ENCODE measurements at places on chromosomes 5 and 9.

DNA sequence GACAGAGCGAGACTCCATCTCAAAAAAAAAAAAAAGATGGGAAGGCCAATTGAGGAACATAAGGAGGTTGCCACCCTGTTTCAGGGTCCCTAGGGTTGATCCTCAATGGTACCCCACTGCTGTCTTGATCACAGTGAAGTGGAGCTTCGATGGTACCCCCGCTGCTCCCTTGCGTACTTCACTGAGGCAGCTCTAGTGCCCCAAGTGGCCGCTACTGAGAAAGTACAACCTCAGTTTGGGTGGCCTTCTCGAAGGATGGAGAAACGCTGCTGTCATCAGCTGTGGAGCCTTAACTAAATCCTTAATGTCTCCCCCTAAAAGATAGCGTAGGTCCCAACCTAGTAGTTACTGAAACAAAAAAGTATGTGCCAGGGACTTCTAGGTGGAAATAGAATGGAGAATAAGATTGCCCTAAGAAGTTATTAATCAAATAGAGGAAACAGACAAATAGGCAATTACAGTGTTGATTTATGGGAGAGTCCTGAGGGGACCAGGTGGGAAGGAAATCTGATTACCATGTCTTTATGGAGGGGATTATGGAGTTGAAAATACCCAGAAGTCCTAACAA, 6.3 kb downstream of the TESK1 start:
- peak; percentile 58 for DNase-seq

GRCh38 chr5:25107853-25108252, 463.1 kb upstream of the CDH10 start:
- DNase-seq, result peak; percentile 26

GRCh38 chr9:84701801-84702200, 32.3 kb downstream of the NTRK2 start:
- DNase-seq, result no peak

GRCh38 chr5:150503386-150503785, 4.5 kb upstream of the NDST1 start:
- DNase-seq, result no peak

- no peak for DNase-seq
These were observed 105.2 kb upstream of the IER5L start for GRCh38 chr9:129283291-129283691.

DNA sequence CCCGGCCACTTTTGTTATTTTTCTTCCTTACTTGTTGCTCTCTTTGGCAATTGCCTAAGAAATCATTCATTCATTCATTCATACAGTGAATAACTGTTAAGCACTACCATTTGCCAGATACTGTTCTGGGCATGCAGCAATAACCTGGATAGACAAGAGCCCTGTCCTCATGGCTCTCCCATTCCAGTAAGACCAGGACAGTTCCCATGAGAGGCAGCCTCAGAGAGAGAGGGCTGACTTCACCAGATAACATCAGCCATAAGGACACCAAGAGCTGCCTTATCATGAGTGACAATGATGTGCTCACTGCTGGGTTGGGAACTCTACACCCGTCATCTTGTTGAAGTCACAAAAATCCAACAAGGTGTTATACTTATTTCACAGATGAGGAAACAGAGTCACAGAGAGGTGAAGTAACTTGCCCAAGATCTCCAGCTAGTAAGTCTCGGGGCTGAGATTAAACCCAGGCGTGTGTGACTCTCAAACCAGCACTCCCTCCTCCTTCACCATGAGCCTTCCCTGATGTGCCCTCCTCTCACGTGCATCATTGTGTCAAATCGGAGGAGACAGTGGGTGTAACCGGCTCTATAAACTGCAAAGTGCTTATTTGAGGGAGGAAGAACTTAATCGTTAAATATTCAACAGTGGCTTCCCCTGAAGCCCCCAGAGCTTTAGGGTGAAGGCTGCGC, 61.1 kb upstream of the TBC1D2 start:
- no peak for DNase-seq

- DNase-seq, result no peak
These were observed 2.3 kb downstream of the NMRK1 start for GRCh38 chr9:75085640-75086039.

DNA sequence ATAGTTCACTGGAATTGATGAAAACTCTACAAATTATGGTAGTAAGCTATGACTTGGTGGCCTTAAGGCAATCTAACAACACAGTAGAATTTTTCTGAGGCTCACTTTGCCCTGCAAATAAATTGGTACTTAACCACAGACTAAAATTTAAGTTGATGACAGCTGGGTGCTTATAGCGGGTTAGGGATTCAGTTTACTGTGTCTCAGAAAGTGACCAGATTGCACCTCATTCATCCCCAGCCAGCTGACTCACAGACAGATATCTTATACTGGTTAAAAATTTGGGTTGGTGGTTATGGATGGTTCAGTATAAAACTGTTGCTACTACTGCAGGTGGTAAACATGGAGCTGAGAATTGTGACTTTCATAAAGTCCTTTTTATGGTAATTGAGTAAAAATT, 2.8 kb downstream of the CKS2 start:
- DNase-seq, result no peak

- DNase-seq, result no peak
These were observed 104.5 kb downstream of the RGS3 start for GRCh38 chr9:113568081-113568435.

GRCh38 chr9:29332789-29333188, 1759.5 kb upstream of the C9orf72 start:
- DNase-seq, result peak; percentile 39

DNA sequence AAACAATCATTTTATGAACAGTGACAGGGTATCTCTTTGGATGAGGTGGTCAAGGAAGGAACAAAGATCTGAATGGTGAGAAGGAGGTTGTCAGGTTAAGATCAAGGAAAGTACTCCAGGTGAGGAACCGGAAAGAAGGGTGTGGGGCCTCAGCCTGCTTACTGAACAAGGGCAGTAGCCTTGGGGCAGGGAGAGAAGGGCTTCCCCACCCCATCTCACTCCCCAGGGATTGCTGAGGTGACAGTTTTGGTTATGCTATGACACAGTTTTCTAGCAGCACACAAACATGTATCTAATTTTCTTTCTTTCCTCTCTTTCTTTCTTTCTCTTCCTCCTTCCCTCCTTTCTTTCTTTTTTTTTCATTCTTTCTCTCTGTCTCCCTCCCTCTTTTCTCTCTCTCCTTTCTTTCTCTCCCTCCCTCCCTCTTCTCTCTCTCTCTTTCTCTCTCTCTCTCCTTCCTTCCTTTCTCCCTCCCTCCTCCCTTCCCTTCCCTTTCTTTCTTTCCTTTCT, 4.1 kb upstream of the HDHD3 start:
- no peak for DNase-seq

GRCh38 chr5:16787278-16787677, 148.8 kb downstream of the MYO10 start:
- DNase-seq, result no peak

GRCh38 chr5:157213527-157214243, 33.0 kb downstream of the ITK start:
- no peak for DNase-seq

DNA sequence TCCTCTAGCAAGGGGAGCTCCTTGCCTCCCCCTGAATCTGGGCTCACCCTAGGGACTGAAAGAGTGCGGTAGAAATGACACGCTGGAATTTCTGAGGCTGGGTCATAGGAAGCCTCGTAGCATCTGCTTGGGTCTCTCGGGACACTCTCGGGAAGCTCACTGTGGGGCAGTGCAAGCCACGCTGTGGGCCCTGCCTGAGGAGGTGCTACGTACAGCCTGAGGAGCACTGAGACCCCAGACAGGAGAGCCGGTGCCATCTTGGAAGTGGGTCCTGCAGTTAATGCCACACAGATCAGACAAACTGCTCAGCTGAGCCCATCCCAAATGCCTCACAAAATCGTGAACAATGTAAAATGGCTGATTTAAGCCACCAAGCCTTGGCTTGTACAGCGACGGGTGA, 1.8 kb downstream of the MRPL36 start:
- DNase-seq, result no peak

DNA sequence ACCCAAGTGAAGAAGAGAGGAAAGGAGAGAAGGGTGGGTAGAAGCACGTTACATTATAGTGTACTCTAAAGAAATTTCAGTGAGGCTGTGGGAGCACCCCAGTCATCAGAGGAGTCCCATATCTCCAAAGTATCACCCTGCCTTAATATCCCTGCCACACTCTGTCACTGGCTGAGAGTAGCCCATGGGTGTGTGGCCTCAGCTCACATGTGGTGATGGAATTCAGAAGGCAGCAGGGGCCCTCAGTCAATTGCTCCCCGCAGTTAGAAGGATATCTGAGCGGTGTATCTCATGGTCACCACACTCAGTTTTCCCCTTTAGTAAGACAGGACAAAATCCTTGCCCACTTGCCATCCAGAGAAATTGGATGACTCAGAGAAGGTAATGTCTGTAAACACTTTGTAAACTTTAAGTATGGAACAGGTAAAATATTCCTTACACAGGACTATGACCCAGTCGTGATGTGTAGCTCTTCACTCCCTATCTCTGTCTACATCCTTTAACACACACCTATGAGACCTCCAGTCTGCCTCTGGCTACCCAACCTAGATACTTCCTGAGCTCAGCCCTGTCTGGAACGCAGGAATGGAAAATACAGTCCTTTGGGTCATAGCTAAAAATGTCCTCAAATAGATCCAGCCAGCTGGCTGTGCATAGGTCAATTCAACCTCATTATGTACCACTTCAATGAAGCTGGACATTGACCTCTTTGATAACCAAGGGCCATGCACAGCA, 24.3 kb upstream of the PLIN2 start:
- DNase-seq, result no peak

GRCh38 chr9:135147474-135147805, 60.0 kb downstream of the OLFM1 start:
- no peak for DNase-seq

- no peak for DNase-seq
These were observed 780.8 kb upstream of the ARRDC3 start for GRCh38 chr5:92163906-92164305.

GRCh38 chr5:158832096-158832685, 267.5 kb downstream of the EBF1 start:
- no peak for DNase-seq
